Cerebellum (tissue), 4 donors: ENCODE measurements at places on chromosomes 7 and 10.
A peak's percentile ranks its signal among the peaks of the same experiment; 100 is the strongest.

DNA sequence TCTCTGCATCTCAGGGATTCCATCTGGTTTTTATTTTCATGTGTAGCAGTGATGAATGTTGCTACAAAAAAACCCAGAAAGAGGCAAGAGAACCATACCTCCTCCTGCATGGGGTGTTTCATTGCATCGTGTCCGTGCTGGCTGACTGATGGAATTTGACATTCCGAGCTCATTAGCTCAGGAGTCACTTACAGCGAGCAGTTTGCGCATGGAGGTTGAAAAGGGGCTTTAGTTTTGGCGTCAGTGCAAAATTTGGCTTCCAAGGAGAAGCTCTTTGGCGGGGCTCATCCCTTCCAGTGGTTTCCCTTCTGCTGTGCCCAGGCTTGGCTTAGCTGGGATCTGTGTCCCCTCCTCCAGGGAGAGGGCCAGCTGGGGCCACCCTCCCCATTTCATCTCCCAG is 25.8 kb downstream of the EMX2 start:
- DNase-seq = no peak

DNA sequence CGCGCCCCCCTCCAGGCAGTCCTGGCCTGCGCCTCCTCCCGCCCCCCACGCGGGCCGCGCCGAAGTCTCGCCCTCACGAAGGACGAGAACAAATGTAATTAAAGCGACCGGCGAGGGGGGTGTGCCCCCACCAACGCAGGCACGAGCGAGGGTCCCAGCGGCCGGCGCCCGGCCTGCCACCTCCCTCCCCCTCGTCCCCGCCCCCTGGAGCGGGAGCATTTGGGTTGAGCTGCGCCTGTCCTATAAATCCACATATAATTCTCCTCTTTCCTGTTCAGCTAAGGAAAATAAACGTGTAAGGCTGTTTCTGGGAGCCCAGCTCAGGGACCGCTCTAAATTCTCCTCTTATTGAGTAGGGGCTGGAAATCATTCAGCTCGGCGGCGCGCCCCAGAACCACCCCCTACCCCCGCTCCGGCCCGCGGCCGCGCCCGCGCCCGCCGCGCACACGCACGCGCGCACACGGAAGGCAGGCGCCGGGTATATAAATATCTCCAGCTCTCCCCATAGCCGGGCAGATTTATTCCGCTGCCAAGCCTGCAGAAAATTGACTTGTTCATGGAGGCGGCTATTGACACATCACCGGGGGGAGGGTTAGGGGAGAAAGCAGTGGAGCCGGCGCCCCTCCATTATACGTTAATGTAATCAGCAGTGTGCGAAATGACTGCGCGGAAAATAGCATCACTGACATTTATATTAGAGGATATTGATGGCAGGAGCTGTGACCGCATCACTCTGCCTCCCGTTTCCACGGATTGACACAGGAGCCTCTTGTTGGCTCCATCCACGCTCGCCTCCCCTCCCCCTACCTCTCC is 61.6 kb upstream of the BTRC start:
- peak; percentile 86 for DNase-seq

DNA sequence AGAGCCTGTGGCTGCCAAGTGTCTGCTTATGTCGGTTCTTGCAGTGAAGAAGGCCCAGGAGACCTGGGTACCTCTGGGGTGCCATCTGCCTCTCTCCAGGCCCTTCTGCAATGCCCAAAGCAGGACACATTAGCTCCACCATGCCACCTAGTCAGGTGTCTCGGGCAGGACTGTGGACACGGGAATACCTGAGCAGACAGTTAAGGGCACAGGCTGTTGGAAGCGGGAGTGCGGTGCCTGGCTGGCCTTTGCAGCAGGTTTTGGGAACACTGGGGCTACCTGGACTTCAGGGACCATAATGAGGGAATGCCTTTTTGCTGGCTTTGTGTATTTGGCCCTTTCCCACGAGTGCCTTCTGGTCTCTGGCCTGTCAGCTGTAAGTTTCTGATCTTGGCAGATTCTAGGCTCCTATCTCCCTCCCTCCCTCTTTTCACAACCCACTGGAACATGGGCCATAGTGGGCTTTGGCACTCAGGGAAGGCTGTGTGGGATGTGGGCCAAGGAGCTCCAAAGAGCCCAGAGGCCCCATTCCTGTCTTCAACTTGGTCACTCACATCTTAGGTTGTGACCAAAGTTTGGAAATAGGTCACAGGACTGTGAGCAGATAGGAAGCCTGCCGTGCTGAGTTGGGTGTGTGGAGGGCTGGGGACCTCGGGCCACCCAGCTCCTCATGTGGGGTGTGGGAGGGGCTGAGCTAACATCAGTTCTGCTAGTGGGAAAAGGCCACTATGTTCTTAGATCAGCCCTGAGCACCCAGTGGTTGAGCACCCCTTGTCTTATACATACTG is 41.5 kb upstream of the CXCL12 start:
- DNase-seq = no peak

DNA sequence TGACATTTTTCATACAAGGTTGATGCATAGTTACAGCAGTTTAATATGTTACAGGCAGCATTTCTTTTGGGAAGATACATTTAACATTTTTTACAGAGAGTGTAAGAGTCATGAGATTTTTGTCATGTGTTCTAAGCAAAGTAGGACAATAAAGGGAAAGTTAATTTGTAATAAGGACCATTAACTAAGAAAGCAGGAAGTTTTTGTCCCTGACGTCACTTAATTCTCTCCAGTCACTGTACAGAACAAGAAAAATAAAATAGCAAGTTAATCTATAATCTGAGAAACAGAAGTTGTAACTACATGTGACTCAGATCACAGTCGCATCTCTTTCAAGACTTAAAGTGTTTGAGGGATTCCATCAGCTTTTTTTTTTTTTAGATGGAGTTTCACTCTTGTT is 49.5 kb upstream of the CAPZA2 start:
- no peak for DNase-seq

DNA sequence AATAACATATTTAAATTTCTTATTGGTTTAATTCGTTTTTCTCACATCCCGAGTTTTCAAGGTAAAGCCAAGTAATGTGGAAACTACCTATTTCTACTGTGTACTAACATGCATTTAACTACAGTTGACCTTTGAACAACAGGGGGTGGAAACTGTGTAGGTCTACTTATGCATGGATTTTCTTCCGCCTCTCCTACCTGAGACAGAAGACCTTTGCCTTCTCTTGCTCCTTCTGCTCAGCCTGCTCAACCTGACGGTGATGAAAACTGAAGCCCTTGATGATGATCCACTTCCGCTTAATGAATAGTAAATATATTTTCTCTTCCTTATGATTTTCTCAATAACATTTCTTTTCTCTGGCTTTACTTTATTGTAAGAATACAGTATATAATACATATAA is 18.5 kb downstream of the MEOX2 start:
- DNase-seq = no peak

DNA sequence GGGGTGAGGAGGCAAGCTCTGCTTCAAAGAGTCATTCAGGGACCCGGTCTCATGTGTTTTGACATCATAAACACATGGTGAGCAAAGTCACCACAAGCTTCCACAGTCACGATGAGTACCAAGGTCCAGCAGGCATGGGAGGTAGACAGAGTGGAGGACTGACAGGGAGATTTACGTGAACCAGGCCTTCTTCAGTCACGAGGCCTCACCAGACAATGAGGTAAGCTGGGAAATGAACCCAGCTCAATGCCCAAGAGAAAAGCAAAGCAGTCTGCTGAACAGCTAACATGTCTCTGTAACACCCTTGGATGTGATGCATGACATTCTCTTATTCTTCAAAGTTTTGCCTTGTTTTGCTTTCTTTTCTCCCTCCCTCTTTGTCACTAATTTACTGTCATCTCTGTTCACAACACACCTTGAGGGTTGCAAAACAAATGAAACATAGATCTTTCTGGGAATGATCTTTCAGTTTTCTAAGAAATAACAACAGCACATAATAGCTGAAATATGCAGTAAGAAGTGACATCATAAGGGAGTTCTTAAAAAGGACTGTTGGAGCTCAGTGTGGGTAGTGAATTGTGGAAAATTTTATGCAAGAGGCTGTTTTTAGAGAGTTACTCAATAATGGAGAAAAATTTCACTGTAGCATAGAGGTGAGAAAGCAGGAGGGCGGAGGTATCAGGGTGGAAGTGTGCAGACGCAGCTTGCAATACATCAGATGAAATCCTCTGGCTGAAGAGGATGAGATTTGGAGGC is 9.0 kb downstream of the PPP1R17 start:
- no peak for DNase-seq

GRCh38 chr7:107284911-107285479 is 116.2 kb downstream of the HBP1 start:
- no peak for DNase-seq

DNA sequence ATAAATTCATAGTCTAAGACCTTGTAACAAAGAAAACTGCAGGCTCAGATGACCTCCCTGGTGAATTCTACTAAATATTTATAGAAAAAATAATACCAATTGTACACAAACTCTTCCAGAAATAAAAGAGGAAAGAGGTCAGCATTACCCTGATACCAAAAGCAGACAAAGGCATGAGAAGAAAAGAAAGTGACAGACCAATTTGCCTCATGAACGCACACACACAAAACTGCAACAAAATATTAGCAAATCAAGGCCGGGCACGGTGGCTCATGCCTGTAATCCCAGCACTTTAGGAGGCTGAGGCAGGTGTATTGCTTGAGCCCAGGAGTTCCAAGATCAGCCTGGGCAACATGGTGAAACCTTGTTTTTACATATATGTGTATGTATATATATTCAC is 12.7 kb upstream of the COMMD3 start:
- no peak for DNase-seq

DNA sequence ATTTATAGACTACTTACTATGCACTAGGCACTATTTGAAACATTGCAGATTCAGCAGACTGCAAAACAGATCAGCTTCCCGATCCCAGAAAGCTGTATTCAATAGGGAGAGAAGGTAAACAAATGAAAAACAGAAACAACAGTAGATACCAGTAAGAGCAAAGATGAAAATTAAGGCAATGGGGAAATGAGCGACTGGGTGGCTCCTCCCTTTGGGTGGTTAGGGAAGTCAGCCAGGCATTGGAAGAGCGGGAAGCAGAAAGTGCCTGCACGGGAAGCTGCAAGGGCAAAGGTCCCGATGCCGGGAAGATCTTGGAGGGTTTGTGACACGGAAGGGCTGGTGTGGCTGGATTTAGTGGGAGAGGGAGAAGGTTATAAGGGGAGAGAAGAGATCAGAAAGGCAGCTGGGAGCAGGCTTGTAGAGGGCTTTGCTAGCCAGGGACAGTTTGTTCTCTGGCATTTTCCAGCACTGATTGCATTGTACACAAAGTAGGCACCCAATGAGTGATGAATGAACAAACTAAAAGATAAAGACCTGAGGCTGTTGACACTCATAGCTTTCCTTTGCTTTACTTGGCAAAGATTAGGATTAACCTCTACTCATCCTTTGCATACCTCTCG is 67.8 kb downstream of the NAMPT start:
- no peak for DNase-seq

GRCh38 chr10:102268375-102268888 is 23.1 kb downstream of the GBF1 start:
- DNase-seq = no peak

GRCh38 chr7:154171422-154171821 is 119.2 kb downstream of the DPP6 start:
- no peak for DNase-seq

DNA sequence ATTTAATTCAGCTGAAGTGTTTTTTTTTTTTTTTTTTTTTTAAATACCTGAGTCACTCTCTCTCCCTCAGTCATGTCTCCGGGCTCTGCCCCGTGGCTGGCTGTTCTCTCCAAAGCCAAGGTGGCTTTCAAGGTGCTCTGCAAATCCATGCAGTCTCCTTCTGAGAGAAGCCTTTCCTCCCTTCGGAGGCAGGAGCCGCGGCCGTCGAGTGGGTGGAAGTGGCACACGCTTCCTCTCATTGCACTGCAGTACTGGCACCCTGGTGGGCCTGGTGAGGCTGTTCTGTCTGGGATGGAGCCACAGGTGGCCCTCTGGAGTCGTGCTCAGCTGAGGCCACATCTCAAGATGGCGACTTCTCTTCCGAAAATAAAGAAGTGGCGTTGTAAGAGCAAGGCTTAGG is 221.8 kb downstream of the GLRX3 start:
- DNase-seq = no peak

DNA sequence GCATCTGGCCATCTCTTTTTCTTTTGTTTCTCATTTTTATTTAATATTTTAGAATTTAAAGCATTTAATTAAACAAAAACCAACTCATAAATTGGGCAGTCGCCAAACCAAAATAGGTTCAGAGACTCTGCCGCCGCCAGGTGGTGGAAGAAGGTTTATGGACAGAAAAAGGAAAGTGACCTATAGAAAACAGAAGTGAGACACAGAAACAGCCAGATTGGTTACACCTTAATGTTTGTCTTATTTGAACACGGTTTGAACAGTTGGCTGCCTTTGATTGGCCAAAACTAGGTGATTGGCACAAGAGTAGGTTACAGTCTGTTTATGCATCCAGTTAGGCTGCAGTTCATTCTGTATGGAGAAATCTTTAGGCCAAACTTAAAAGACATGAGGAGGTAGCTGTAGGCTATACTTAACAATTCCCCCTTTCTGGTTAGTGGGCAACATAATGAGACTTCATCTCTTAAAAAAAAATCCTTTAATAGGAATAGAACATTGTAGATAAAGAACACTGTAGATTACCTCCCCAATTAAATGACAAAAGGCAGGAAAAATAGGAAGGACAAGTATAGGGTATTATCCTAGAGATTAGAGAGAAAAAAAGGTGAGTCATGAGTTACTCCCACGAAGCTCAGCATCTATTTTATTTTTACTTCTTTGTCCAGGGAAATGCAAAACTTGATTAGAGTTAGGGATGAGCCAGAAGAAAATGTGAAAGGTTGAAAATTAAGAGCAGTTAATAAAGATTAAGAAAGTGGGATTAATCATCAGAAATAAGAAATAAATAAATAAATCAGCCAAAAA is 23.9 kb upstream of the CYCS start:
- no peak for DNase-seq

- DNase-seq = no peak
Measured at GRCh38 chr7:50160206-50160605, 67.2 kb upstream of the ZPBP start.

DNA sequence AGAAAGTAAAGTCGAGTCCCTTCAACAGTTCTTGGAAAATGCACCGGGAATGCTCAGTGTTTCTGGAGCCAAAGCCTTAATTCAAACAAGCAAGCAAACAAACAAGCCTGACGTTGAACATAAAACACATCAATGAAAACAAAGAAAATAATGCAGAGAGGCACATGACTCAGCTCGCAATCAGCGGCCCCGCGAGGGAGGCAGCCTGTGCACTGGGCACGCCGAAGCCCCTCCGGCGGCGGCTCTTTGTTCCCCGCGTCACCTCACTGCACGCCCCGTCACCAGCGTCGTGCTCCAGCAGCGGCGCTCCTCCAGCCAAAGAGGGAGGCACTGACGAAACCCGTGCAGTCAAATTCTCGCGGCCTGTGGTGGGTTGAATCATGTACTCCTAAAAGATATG is 151.5 kb downstream of the DNAJB6 start:
- no peak for DNase-seq
